Fibroblast of villous mesenchyme (primary cell): ENCODE measurements at places on chromosomes 6 and 20. TPM values are rescaled to one million over a fixed set of nuclear protein-coding genes. Genes with fewer than 3 reads are reported as not detected.

Gene KIF25
- under 0.01 TPM in 1 of 2 replicates, not detected in the other for total RNA-seq

DNA sequence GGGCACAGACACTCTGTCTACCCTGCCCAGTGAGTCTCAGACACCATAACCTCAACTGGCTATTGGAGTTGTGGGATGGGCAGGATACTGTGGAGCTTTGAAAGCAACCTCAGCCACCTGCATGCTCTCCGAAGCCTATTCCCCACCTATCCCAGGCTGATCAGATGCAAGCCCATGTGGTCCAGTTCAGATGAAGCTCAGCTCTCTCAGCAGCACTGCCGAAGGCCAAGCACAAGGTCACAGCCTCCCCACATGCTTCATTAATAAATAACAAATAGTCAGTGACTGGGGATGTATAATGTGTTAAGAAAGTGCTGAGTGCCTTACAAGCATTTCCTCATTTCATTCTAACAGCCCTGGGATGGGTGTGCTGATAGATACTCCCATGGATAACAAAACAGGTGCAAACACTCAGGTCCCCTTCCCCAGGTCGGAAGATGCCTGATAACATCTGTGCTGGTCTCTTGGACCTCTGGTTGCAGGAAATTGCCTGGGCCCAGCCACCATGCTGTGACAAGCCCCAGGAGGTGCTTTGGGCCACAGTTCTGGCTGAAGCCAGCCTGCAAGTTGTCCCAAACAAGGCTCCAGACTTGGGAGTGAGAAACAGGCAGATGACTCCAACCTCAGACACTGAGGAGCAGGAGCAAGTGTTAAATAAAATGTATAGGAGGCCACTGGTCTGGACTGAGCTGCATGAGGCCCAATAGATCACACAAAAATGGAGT, 3.7 kb downstream of the ACSS1 start:
- DNase-seq: no peak

DNA sequence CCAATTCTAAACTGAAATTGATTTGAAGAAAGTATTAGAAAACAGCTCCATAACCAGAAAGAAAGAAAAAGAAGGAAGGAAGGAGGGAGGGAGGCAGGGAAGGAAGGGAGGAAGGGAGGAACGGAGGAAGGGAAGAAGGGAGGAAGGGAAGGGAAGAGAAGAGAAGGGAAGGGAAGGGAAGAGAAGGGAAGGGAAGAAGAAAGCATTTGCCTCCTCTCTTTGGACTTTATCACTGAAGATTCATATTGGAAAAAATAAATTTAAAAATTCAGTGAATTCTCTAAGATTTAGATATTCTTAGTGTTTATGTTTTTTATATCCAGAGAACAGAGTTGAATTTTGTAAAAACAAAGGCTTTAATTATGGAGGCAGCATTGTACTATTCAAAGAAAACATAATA, 68.5 kb upstream of the NXT1 start:
- no peak for DNase-seq

- no peak for DNase-seq
These were observed 127.9 kb upstream of the BACH2 start for GRCh38 chr6:90424580-90424979.

GRCh38 chr6:44525761-44526351, 138.3 kb downstream of the CDC5L start:
- no peak for DNase-seq
